NCI-H1105 (cell line): ENCODE measurements at places on chromosomes 2 and 18.

- no peak for DNase-seq
Observed at GRCh38 chr2:80037310-80037709, 267.2 kb downstream of the LRRTM1 start.

- DNase-seq, result no peak
Observed at GRCh38 chr2:55301277-55301676, 32.2 kb upstream of the MTIF2 start.

DNA sequence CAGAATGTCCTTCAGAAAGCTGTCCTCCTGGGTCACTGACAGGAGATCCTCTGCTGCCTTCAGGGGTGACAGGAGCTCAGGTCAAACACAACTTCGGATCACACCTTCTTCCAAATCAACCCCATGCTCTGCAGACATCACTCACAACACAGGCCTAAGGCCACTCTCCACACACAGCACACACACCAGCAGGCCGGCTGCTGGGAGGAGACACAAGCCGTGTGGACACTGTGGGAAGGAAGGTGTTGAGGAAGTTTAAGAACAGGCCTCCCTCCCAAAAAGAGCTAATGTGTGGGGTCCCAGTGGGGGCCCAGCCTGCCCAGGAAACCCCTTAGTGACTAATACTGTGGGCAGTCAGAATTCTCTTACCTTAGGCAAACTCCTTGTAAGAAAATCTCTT lies 290.3 kb upstream of the ID2 start:
- DNase-seq, result no peak

DNA sequence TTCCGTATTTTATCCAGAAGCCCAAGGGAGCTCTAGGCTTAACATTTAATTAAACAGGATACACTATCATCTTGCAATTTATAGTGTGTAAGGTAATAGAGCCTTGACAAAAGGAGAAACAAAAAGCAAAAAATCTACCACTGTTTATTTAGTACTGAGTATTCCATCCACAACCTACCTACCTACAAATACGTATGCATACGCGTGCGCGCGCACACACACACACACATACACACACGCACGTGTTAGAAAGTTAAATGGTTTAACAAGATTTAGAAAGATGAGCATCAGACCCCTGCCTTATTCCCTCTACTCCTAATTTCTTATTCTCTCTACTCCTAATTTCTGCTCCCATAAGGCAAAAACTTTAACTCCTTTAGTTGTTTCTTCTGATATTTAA lies 14.6 kb upstream of the ACTR2 start:
- no peak for DNase-seq

DNA sequence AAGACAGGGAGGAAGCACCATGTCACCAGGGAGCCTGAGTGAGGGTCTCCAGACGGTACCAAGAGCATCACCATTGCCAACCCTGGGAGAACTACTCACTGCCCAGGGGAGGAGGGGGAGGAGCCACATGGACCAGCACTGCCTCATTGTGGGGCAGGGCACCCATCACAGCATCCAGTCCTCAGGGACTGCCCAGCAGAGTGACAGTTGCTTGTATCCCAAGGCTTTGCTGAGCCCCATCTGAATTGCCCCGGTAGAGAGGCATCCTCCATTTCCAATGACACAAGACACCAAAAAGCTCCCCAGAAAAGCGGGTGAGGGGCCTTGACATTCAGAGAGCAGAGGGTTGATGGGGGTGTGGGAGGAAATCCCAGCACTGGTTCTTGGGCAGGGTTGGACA lies 6.8 kb upstream of the CIB4 start:
- no peak for DNase-seq

- no peak for DNase-seq
Observed at GRCh38 chr2:11865378-11865777, 118.9 kb downstream of the LPIN1 start.

DNA sequence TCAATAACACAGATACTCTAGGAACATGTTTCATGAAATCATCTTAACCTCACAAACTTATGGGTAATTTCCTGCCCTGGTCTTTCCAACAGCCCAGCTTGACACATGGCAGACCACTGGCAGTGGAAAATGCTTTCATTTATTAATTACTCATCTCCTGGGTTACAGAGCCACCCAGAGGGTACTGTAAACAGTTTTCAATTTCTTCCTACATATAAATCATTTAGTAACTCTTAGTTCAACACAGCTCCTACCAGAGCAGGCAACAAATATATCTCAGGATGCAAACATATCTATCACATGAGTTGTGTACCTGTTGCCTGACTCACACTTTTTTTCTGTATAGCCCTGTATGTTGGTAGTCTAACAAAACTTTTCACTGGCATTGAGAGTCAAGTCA lies 99.2 kb upstream of the VRK2 start:
- no peak for DNase-seq
